ENCODE measurements at places on chromosomes 7 and 10. TPM values are rescaled to one million over a fixed set of nuclear protein-coding genes. Genes with fewer than 3 reads are reported as not detected.

LYZL2 gene
- total RNA-seq = not detected

PON1 gene
- total RNA-seq = not detected

GNG11 gene
- total RNA-seq = 58.5 TPM

HEPACAM2 gene
- total RNA-seq = not detected

CH25H gene
- 0.12 TPM for total RNA-seq

TRPV5 gene
- total RNA-seq = not detected

TAS2R4 gene
- total RNA-seq = not detected

- DNase-seq = no peak
Measured at GRCh38 chr7:107430057-107430456, 39.8 kb upstream of the GPR22 start.

- peak; percentile 24 for DNase-seq
Measured at GRCh38 chr10:23081221-23081750, 14.1 kb upstream of the MSRB2 start.

DNA sequence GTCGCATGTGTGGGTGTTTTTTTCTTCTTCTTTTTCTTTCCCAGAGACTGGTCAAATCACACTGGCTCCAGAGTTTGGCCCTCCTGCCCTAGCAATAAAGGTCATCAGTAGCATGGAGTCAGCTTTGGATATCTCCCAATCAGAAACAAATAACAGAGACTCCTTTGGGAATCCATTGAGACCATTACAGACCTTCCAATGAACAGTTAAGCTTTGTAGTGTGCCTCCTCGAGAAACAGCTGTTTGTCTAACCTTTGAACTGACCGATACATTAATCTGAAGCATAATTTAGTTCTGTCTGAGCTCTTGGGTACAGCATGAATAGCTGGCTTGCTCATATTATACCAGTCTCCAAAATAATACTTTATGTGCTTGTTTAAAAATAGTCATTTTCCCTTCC is 1103.2 kb downstream of the GATA3 start:
- DNase-seq = no peak

DNA sequence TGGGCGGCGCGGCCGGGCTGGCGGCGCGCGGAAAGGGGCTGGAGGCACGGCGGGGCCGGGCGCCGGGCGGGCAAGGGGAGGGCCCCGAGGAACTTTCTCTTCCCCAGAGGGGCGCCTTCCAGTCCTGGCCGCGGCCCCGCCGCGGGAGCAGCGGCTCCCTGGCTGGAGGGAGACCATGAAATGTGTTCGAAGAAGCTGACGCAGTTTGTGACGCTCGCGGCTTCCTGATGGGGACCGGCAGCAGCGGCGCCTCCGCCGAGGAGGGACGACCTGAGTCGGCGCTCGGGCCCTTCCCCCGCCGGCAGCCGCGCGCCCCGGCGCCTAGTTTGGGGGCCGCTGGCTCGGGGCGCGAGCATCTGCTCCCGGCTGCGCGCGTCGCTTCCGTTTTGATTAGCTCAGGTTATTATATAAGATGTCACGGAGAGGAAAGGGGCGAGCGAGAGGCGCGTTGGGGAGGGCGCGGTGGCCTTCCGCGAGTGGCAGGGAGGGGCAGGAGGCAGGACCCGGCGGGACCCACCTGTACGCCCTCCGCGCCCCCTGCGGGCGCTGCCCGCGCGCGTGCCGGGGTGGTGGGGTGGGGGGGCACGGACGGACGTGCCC is 57.1 kb upstream of the PCGF5 start:
- peak; percentile 22 for DNase-seq

GRCh38 chr10:20990604-20991003 is 93.5 kb upstream of the NEBL start:
- DNase-seq = peak; percentile 4

DNA sequence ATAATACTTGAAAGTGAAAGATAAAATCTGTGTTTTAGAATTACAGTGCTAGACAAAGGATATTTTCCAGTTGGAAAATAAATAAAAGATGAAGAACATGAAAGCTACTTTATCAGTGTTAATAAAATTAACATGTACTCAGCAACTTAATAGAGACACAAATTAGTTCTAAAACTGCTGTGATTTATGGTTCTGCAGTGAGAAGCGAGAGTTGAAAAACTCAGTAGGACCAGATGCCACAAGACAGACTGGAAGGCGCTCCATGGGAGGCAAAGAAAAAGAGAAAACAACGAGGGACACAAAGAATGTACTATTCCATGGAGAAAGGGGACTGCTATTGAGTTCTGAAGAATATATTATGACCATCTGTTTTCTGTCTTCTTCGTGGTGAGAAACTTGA is 590.4 kb downstream of the PHTF2 start:
- DNase-seq = no peak

DNA sequence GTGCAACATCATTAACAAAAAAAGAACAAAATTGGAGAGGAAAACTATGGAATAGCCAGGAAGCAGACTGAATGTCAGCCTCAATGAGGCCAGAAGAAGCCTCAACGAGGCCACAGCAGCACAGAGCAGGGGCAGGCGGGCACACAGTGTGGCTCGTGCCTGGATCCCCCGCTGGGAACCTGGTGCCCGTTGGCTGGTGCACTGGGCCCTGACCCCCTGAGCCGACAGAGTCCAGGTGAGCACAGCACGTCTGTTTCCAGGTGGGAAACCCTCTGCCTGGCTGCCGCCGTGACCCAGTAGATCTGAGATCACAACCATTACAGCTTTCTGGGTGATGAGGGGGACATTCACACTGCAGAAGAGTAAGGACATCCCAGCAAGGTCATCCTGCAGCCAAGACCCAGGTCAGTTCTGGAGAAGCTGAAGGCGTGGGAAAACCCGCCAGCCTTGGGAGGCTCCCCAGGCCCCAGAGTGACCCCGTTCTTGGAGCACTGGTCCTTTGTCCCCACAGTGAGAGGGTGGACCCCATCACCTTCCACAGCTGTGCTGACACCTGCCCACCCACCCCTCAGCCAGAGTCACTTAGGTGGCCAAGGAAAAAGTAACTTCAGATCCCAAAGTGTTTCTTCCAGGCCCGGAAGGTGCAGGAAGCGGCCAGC is 222.1 kb downstream of the ADARB2 start:
- DNase-seq = no peak

- no peak for DNase-seq
Measured at GRCh38 chr10:114881901-114882300, 56.1 kb upstream of the TRUB1 start.

- no peak for DNase-seq
Measured at GRCh38 chr10:4043897-4044665, 259.1 kb upstream of the KLF6 start.

DNA sequence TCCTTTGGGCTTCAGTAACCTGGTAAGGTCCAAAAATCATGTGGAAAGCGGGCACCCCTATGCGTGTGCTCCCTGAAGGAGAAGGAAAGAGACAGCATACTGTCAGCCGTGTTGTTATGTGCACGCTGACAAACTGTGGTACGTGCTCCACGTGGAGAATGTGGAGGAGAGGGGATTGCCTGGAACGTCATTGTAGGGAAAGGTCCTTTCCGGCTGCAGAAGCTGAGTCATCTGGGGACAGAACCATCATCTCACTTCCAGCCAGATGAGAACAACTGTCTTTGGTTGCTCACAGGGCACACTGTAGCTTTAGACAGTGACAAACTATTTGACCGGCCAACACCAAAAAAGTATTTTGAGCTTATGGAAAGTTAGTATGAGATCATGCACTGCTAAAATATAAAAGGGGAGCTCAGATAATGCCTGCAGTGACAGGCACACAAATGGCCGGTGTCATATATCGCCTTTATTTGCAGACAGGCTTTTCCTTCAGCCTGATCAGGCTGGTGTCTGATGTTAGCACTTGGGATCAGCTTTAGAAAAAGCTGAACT is 38.8 kb upstream of the GRB10 start:
- DNase-seq = no peak
